ENCODE measurements at places on chromosomes 2 and 18.

DNA sequence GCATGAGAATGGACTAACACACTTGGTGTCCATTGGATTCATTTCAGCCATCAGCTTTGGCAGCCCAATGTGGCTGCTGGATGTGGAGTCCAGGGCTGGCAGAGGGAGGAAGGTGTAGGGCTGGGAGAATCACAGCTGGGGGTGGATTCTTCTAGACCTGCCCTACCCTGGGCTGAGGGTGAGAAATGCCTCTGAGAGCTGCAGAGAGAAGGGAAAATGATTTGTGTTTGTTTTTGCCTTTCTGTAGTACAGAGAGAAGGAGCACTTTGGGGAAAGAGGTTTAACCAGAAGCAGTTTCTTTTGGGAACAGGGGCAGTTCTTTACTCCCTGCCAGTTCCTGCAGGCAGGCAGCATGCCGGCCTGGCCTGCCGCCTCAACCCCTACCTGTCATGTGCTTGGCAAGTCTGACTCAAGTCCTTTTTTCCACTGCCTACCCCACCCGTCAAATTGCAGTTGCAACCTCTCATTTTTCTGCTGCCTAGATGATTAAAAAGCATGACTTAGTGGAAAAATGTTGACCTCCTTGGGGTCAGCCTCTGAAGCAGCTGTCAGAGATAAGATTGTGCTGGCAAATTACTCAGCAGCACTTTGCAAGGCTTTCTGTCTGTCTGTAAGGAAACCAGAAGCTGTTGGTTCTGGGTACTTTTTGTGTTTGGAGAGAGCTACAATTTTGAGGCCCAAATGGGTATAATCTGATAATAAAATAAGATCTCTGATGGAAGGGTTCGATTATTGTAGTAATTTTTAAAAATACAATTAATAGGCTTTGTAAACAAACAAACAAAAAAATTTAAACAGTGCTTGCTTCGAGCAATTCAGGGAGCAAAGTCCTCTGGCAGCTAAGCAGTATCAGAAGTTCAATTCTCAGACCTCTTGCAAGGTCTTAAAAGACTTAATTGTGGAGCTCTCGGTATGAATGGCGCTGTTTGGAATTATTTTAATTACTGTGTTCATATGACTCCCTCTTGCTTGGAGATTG, 21.7 kb downstream of the LBH start:
- no peak for DNase-seq

GRCh38 chr2:11873356-11874154, 127.1 kb downstream of the LPIN1 start:
- DNase-seq = no peak

DNA sequence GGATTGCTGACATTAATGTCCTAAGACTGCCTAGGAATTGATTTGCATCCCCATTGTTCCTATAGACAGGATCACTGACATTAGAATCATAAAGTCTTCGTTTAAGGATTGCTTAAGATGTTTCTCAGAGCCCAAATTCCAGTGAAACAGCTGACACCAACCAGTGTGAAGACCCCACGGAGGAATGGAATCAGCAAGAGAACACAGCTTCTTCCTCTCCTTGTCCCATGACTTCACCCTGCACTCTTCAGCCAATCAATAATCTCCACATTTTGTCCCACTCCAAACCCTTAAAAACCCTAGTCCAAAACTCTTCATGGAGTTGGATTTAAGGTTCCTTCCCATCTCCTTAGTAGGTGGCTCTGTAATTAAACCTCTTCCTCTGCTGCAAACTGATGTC, 157.0 kb upstream of the NDUFV2 start:
- DNase-seq = no peak

- no peak for DNase-seq
Measured at GRCh38 chr18:4806331-4806730, 351.2 kb upstream of the DLGAP1 start.

DNA sequence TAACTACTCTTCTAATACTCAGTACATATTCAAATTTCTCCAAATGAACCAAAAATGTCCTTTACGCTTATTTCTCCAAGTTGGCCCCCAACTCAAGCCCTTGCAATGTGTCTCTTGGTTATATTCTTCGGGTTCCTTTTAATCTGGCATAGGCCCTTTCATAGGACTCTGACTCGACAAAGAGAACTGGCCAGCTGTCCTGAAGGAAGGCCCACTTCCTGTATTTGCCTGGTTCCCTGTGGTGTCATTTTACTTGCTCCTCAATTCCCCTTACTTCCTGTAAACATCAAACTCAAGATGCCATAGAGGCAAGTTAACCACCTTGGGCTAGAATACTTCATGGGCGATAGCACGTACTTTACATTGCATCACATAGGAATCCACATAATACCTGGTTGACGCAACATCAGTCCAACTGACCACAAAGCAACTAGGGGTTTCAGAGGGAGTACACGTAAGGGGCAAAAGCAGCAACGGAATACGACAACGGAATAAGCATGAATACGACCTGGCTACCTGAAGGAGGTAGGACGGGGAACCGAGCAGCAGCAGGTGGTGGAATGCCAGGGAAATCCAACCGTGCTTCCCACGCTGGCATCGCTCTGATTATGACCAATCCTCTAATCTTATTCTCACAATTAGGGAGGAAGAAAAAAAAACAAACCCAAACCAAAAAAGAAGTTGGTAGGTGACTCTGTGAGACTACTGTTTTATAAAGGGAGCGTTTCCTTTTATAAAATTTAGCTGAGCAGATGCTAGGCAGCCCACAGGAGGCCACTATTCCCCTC, 823 bp upstream of the GORASP2 start:
- DNase-seq = no peak

GRCh38 chr2:213980883-213981282, 430.0 kb upstream of the VWC2L start:
- no peak for DNase-seq

- DNase-seq = no peak
Measured at GRCh38 chr2:208982831-208983230, 441.0 kb upstream of the MAP2 start.

DNA sequence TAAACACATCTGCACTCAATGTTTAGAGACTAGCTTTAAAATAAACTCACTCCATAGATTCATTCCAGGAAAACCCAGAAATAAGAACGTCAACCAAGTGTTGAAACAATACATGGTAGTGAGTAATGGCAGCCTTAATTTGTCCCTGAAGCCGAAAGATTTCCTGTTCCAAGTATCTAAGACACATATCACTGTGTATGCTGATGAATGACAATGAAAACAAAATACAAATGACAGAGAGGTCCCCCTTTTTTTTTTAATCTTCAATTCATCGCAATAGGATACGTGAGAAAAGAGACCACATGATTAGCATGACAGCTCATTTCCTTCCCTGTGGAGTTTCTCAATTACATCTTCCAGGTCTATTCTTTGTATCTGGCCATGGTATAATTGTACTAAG, 160.5 kb upstream of the STK17B start:
- no peak for DNase-seq

GRCh38 chr2:135002836-135003235, 44.4 kb downstream of the MAP3K19 start:
- no peak for DNase-seq

DNA sequence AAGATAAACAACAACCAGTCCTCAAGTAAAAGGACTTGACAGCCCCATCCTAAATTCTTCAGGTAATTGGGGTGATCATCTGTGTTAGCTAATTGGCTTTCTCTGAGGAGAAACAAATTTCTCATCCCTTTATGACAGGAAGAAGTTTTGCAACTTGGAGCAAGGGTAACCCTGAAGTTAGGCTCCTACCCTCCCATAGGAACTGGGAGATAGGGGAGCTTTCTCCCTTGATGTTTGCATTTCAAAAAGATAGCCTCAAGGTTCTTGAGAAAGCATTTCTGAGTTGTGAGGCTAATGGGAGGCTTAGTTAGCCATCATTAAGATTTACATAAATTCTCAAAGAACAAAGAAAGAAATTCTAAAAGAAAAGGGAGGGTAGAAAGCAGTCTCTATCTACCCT, 95.4 kb downstream of the MAP2 start:
- no peak for DNase-seq

GRCh38 chr2:162221064-162221463, 22.2 kb downstream of the FAP start:
- DNase-seq = peak; percentile 40

- DNase-seq = no peak
Measured at GRCh38 chr2:216445501-216445900, 33.2 kb downstream of the SMARCAL1 start.

- DNase-seq = no peak
Measured at GRCh38 chr2:170965446-170966225, 36.6 kb downstream of the GORASP2 start.

GRCh38 chr2:58448845-58449244, 207.7 kb upstream of the FANCL start:
- no peak for DNase-seq

DNA sequence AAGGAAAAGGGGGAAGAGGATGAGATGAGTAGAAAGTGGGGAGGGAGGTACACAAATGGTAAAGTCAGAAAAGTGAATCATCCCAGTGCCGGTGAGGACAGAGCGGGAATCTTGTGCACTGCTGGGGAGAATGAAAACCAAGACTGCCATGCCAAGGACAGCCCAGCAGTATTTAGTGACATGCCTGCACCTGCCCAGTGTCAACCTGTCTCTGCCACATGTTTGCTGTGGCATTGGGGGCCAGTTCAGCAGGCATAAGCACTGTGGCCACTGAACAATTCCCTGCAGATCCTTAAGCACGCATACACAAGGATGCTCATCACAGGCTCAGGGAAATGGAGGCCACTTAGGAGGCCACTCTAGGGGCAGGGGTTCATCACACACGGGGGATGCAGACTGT, 5.2 kb upstream of the KCNK3 start:
- DNase-seq = no peak

DNA sequence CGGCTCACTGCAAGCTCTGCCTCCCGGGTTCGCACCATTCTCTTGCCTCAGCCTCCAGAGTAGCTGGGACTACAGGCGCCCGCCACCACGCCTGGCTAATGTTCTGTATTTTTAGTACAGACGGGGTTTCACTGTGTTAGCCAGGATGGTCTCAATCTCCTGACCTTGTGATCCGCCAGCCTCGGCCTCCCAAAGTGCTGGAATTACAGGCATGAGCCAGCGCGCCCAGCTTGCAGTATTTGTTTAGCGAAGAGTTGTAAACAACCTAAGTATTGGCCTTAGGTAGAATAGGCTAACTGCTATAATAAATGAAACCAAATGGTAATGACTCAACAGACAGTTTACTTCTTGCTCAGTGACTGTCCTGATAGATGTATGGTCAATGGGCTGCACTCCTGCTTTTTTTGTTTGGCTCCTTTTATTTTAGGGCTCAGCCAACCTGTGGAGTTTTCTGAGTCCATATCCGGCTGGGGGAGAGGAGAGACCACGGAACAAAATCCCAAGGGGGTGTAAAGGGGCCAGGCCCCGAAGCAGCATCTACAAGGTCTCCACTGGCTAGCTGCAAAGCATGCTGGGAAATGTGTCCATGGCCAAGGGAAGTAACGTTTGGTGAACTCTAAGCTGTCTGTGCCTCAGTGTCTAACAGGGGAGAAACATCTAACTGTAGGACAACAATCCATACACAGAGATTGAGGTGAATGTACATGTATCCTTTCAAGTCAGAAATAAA, 841.0 kb upstream of the ID2 start:
- no peak for DNase-seq

GRCh38 chr2:239691720-239692119, 290.9 kb upstream of the HDAC4 start:
- no peak for DNase-seq

DNA sequence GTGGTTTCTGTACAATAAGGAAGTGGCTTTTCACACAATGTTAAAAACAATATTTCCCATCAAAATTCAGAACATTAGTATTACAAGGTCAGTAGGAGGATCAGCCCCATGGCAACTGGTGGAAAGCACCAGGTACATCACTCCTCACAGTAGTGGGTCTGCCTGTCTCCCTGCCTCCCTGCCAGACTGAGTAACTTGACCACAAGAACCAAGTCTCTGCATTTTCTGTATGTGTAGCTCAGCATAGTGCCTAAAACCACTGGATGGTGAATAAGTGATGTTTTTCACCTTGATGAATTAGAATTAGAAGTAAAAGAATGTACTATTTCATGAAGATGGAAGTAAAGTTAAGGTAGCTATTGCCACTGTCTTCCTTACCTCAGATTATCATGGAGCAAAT, 4.1 kb upstream of the WDR7 start:
- no peak for DNase-seq

- DNase-seq = no peak
Measured at GRCh38 chr2:27092696-27093429, 6.3 kb downstream of the KHK start.

DNA sequence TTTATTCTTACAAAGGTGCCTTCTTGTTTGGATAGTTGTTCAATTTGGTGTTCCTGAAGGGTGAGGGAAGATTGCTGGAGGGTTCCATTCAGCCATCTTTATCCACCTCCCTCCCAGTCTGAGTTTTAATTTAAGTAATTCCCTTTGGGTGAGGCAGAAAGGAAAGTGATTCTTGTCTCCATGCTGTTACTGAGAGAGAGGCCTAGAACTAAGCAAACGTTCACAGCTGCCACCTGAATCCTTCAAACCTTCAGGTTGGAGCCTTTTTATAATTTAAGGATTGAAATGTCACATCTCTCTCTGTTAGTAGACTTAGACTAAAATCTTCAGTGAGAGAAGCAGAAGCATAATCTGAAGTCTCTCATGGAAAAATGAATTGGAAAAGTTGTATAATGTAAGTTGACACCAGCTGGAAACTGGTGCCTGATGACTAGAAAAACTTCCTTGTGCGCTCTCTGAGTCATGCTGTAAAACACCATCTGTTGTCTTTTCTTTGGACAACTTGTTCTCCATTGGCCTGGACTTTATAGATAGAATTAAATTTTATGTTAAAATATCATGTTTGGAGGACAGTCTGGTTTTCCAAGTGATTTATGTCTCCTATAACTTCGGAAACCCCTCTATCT, 14.6 kb downstream of the STRADB start:
- no peak for DNase-seq
